GM06990 (cell line): ENCODE measurements at places on chromosomes 7 and 10.

DNA sequence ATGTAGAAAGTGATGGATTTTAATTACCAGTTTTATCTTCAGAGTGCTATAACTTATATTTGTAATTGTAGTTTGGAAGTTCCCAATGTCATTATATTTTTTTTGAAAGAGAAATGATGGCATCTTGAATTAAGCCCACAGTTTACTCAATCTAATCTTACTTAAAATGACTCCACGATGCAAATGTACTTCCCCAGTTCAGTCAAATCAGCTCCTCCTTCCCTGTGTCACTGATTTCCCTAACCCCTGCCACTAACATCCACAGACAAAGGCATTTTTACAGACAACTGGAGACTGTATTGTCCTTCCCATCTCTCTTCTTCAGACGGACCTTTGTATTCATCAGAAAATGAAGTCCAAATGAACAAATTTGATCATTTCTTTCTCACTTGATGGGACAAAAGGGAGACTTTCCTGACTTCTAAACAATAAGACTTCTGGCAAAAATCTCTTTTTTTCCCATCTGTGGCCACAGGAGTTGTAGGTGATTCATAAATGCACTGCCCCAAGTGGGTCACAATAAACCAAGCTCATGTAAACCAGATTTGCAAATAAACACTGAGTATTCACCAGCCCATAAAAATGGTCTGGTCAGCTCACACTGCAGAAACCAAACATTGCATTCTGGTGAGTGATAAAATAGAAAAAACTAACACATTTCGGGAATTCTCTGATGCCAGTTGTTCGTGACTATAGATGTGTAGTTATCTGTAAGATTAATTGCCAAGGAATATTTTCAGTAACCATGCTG, 162.9 kb downstream of the FANK1 start:
- DNase-seq, result no peak

DNA sequence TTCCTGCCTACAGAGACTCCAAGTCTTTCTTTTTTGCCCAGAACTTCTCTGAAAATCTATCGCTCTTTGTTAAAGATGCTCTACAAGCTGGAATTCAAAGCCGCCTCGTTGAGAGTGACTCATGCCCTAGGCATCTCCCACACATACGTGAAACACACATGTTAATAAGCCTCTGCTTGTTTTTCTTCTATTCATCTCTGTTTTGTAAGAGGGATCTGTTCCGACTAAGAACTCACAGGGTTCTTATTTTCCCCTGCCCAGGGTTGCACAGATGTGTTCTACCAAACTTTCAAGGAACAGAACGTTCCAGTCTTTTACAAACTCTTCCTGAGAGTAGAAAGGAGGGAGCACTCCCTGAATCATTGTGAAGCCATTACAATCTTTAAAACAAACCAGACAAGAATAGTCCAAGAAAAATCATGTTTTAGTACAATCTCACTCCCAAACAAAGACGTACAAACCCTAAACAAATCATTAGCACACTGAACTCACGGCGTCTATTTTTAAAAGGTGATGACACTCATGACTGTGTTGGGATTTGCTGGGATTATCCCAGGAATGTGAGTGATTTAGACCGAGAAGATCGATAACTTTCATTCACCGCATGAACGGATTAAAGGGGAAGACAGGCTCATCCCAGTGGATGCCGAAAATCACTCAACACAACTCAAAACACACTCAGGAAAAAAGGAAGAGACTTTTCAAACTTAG, 55.3 kb upstream of the INPP5A start:
- DNase-seq, result no peak

GRCh38 chr10:29598851-29599311, 35.9 kb downstream of the SVIL start:
- no peak for DNase-seq

GRCh38 chr7:7293092-7293491, 110.7 kb downstream of the C1GALT1 start:
- no peak for DNase-seq

- DNase-seq, result no peak
Observed at GRCh38 chr10:4260483-4261124, 475.6 kb upstream of the KLF6 start.

DNA sequence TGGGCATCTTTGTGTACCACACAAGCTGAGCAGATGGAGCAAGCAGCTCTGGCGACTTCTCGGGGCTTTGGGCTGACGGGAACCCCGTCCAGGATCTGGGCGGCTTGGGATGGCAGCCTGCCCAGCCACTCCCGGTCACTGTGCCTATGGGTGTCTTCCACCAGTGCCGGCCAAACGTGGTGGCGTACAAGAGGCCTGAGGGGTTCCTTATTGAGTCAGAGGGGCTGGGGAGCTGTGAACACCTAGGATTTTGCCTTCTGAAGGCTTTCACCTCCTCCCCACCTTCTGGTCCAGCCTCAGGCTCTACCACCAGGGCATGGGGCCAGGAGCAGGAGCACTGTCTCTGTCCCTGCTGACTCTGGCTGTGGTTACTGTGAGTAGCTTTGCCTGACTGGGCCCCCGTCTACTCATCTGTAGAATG, 71.8 kb upstream of the PPIF start:
- DNase-seq, result no peak

DNA sequence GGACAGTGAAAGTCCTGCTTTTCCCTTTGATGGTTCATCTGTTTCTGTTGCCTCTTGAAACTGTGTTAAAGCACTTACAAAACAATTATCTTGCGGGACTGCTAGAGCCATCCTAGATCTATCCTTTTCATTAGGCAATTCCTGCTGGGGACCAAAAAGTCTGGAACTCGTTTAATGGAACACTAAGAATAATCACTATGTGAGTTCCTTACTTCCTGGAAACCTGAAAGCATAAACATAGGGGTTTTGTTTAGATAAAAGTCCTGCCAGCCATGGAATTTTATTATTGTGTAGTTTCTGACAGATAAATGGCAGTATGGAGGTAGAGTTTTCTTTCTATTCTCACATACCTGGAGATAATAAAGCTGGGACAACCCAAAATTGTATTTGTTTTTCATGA, 1133.3 kb downstream of the SORCS3 start:
- DNase-seq, result no peak

DNA sequence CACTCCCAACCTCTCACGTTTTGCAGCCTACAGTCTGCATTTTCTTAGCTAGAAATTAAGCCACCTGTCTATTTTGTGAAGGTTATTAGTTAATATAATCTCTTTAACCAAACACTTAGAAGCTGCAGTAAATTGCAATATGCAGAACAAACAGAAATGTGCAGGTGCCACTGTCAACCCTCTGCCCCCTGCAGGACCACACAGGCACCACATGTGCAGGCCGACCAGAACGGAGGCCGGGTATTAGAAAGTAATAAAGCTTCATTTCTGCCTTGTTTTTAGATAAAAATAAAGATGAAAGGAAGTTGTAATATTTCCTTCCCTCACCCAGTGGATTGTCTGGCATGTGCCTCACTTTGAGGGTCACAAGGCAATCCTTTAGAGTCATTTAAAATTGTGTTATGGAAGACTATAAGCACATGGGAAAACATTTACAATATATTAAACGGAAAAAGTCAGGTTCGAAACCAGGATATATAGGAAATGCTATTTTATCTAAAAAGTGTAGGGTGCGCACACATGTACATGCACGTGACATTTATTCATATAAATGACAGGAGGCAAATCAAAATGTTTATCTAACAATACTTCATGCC, 158.2 kb downstream of the ARHGAP12 start:
- DNase-seq, result no peak

- no peak for DNase-seq
Observed at GRCh38 chr7:98229441-98229840, 18.2 kb downstream of the BHLHA15 start.

- no peak for DNase-seq
Observed at GRCh38 chr10:18397906-18398305, 253.5 kb downstream of the NSUN6 start.

DNA sequence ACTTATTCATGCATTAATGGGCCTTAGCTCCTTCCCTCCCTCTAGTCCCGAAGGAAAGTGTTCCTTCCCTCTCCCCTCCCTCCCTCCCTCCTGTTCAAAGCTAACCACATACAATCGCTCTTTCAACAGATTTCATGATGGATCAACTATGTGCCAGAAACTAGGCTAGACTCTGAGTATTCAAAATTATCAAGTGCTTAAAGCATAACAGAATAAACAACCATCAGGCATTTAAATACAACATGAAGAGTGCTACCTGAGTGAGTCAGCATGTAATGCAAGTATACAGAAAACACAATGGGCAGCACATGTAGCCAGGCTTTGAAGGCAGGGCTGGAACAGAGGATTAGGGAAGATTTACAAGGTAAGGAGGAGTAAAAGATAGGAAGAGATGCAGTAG, 11.3 kb downstream of the CHCHD3 start:
- no peak for DNase-seq

- peak; percentile 59 for DNase-seq
Observed at GRCh38 chr10:100006243-100006886, 3.4 kb downstream of the DNMBP start.

GRCh38 chr7:158705234-158705850, 738 bp upstream of the NCAPG2 start:
- DNase-seq, result no peak

GRCh38 chr10:124896751-124897150, 45.2 kb upstream of the ZRANB1 start:
- no peak for DNase-seq
